Activated CD4-positive, alpha-beta memory T cell treated with anti-CD3 and anti-CD28 coated beads for 36 hours (primary cell): ENCODE measurements at places on chromosomes 1 and 21.

- DNase-seq, result no peak
Observed at GRCh38 chr1:5351366-5351765, 640.9 kb downstream of the NPHP4 start.

GRCh38 chr1:224639426-224639975, 23.4 kb downstream of the CNIH3 start:
- DNase-seq, result no peak

DNA sequence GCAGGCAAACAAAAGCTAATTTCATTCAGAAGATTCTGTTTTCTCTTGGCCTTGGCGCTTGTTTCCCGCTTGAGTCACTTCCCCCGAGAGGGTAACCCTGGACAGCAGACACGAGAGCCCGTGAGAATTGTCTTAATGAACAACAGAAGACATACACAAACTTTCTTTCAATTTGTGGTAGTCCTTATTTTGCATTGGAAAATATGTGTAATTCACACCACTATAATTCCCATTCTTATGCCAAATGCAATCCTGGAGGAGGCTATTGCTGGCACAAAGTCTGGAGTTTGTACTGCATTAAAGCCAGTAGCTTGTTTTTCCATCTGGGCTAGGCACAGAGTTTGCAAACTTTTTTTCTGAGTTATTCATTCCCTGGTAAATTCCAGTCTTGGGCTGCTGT, 109.8 kb upstream of the IVNS1ABP start:
- no peak for DNase-seq

GRCh38 chr1:229456016-229456415, 22.1 kb upstream of the ACTA1 start:
- no peak for DNase-seq

DNA sequence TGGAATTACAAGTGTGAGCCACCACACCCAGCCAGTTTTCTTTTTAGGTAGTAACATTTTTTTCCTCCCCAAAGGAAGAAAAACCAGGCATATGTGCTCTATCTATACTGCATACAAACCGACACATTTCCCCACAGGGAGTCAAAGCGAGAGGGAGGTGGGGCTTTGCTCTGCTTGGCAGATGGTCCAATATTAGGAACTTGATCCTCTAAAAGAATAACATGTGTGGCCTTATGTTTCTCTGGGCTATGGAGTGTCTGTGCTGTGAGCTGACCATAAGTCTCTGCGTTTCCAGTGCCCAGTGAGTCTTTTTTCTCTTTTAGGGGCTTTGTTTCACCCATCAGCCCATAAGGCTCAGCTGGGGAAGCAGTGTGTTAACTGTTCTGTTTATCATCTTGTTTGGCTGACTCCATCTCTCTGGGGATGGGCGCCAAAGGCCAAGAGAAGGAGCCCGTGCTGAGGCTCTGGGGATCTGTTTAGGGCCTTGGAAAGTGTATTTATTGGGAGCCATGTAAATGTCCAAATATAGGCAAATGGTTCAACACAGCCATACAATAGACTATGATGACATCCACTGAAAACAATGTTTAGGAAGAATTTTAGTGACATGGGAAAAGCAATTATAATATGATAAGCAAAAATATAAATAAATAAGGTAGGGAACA, 20.2 kb downstream of the LMOD1 start:
- DNase-seq, result no peak

DNA sequence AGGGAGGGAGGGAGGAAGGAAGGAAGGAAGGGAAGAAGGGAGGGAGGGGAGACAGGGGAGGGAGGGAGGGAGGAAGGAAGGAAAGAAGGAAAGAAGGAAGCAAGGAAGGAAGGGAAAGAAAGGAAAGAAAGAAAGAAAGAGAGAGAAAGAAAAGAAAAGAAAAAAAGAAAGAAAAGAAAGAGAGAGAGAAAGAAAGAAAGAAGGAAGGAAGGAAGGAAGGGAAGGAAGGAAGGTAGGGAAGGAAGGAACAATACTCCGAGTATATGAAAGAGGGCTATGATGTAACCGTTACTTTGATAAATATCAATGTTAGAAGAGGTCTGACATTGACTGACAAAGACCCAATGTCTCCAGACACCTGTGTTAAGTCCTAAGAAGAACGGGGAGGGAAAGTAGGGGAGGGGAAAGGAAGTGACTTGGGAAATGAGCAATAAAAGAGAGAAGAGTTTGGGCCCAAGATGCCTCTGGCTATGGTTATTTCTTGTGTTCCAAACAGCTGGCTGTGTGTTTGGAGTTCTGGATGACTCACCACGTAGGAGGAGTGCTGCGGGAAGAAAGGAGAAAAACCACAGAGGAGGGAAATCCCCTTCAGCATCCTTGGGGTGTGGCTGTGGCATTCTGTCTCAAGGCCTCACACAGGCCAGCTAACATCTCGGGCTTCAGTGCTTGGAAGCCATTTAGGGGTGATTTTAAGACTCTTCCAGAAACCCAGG, 37.0 kb upstream of the RXRG start:
- peak; percentile 41 for DNase-seq

GRCh38 chr1:179021873-179022272, 3.8 kb upstream of the FAM20B start:
- DNase-seq, result no peak

GRCh38 chr1:31043631-31044030, 21.9 kb downstream of the PUM1 start:
- DNase-seq, result no peak

DNA sequence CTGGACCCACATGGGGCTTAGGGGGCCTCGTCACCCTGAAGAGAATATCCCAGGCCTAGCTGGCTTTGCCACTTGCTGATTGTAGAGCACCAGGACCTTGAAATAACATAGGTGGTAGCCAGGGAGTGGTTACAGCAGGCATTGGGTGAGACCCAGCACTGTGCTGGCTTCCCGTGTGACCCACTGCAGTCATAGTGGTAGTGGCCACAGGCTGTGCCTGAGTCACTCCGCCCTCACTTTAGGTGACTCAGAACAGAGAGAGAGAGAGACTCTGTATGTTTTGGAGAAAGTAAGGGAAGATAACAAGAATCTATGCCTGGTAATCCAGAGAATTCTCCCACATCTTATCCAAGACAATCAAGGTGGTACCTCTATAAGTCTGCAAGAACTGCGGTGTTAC, 98.7 kb upstream of the LHX8 start:
- no peak for DNase-seq

- DNase-seq, result no peak
Observed at GRCh38 chr1:14071581-14071980, 371.6 kb downstream of the PRDM2 start.

DNA sequence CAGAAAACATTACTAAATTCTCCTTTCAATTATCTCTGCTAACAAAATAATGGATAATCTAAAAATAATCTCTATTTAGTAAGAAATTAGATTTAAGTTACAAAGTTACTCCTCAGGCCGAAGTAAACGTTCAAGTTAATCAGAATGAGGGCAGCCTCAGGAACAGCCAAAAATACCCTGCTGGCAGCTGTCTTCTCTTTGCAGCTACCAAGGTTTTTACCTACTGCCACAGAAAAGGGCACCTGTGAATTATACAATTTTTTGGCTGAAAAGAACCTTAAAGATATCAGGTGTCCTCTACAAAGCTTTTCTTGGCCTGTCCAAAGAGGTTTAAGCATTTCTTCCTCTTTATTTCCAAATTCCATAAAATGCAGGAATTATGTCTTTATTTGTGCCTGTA, 84.4 kb downstream of the AKT3 start:
- no peak for DNase-seq

GRCh38 chr21:40254540-40255465, 387.6 kb downstream of the PCP4 start:
- DNase-seq, result no peak

- no peak for DNase-seq
Observed at GRCh38 chr1:179314928-179315327, 21.3 kb downstream of the SOAT1 start.

DNA sequence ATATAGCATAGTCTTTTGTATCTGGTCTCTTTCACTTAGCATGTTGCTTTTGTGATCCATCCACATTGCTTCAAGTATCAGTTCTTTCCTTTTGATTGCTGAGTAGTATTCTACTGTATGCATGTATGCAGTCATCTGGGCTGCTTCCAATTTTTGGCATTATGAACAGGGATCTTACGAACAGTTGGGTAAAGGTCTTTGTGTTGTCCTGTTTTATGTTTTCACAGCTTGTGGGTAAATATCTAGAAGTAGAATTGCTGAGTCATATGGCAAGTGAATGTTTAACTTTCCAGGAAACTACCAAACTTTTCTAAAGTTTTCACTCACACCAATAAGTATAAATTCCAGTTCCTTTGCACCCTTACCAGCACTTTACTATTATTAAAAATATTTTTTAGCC, 60.9 kb downstream of the LHX4 start:
- DNase-seq, result no peak

- no peak for DNase-seq
Observed at GRCh38 chr1:6075748-6076147, 30.1 kb downstream of the KCNAB2 start.

GRCh38 chr1:198880818-198881597, 242.2 kb downstream of the PTPRC start:
- DNase-seq, result no peak

DNA sequence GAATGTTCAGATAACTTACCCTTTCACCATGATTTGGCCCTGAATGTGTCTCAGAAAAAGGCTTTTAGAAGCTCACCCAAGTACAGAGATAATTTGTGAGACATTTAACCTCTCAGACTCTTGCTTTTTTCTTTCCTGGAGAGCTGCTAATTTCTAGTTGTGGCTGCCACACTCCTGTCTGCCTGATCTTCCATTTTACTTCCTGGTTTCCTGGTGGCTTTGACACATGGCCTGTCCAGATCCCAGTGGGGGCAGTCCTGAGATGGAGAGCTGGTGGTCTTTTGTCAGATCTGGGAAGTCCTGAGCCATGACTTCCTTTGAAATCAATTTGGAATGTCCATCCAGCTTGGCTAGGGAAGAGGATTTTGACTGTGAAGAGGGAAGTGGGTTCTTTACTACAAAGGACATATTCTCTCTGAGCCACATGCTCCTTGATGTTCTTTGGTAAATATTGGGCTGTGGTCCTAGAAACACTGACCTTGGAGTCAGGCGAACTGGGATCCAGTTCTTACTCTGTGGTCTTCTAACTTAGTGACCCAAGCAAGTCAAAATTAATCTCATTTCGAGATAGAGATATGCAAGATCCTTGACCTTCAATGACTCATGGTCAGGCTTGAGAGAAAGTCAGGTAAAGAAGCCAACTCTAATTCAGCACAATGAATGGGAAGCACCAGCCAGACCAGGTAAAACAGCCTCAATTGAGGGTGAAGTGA, 78.0 kb upstream of the HSD17B7 start:
- DNase-seq, result no peak

DNA sequence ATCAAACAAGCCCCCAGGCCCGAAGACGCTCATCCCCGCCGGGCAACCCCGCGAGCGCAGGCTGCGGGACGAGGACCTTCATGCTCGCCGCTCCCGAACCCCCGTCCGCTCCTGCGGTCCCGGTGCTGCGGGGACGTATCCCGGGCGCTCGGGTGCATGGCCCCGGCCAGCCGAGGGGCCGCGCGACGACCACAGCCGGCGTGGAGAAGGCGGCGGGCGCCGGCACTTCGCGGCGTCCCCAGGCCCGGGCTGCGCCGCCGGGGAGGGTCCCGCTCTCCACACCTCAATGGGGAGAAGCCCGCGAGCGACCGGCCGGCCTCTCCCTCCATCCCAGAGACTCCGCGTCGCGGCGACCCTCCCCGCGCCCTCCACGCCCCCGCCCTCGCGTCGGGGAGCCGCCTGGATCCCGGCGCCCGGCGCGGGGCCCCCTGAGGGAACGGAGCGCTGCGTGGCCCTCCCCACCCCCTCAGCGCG, 401 bp downstream of the ERRFI1 start:
- DNase-seq, result no peak

DNA sequence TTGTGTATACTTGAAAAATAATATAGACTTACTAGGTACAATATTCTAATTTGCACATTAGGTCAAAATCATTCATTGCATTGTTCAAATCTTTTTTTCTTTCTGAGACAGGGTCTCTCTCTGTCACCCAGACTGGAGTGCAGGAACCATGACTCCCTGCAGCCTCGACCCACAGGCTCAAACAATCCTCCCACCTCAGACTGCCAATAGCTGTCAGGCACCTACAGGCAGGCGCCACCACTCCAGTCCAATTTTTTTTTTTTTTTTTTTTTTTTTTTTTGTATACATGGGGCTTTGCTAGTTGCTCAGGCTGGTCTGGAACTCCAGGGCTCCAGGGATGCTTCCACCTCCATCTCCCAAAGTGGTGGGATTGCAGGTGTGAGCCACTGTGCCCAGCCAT, 656.9 kb downstream of the KCNT2 start:
- no peak for DNase-seq

DNA sequence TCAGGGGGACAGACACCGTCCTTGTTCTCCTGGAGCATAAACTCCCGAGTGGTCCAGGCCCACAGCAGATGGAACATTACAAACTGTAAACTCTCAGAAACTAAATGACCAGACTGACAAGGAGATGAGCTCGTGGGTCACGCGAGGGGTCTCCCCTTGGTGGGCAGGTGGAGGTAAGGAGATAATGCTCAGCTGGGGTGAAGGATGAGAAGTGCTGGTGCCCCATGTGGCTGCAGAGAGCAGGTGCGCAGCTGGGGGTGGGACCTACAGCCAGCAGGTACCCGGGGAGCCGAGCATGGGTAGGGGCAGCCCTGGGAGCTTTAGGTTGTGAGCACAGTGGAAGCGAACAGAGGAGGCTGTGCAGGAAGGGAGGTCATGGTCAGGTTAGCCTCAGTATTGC, 40.1 kb downstream of the AJAP1 start:
- no peak for DNase-seq

DNA sequence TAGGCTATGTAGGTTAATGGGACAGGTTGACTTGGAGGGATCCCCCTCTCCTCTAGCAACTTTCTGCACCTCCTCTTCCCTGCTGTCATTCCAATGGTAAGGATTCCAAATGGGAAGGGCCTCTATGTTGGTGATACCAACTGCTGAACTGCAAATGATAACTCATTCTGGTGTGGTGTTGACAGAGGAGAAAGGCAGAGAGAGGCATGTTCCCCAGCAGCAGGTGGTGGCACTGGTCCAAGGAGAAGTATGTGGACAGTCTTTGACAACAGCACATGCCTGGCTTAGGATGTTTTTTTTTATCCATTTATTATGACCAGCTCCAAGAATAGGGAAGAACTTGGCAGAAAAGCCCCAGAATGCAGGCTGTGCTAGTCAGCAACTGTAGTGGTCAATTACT, 19.6 kb upstream of the SPAG17 start:
- no peak for DNase-seq

DNA sequence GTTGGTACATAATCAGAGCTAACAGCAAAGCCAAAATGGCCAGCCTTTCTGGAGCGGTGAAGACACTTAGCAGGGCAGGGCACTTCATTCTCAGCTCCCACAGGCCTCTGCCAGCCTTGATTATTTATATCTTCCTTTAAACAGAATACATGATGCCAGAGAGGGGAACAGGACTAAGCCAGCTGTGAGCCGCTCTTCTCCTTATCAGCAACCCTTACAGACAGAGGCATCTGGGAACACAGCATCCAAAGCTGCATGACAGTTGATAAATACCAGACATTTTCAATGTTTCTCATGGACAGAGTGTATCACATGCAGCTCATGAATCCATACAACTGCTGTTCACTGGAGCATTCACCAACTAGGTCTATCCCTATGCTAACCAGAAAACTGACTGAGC, 29.1 kb downstream of the DNAJC11 start:
- DNase-seq, result no peak
